Thymus (tissue), 14 donors: ENCODE measurements at places on chromosomes 12 and 14.

GRCh38 chr12:31412292-31412801 lies 86.4 kb upstream of the SINHCAF start:
- DNase-seq: no peak
- H3K27me3 ChIP-seq: no peaks in the 10 kb centered on the region
- H3K36me3 ChIP-seq: no peaks in the 10 kb centered on the region
- no peak overlapping the region for H3K27ac ChIP-seq
- H3K4me1 ChIP-seq: no peaks in the 10 kb centered on the region

GRCh38 chr12:40144023-40144422 lies 38.1 kb upstream of the SLC2A13 start:
- H3K27ac ChIP-seq: no peak overlapping the region
- H3K27me3 ChIP-seq: no peaks in the 10 kb centered on the region
- H3K36me3 ChIP-seq: no peaks in the 10 kb centered on the region
- no peaks in the 10 kb centered on the region for H3K4me1 ChIP-seq
- no peak for DNase-seq

- H3K36me3 ChIP-seq: no peaks in the 10 kb centered on the region
- DNase-seq: no peak
- no peaks in the 10 kb centered on the region for H3K27me3 ChIP-seq
- no peak overlapping the region for H3K4me3 ChIP-seq
- H3K4me1 ChIP-seq: no peaks in the 10 kb centered on the region
Observed at GRCh38 chr14:90703841-90704737, 112.1 kb downstream of the TTC7B start.

DNA sequence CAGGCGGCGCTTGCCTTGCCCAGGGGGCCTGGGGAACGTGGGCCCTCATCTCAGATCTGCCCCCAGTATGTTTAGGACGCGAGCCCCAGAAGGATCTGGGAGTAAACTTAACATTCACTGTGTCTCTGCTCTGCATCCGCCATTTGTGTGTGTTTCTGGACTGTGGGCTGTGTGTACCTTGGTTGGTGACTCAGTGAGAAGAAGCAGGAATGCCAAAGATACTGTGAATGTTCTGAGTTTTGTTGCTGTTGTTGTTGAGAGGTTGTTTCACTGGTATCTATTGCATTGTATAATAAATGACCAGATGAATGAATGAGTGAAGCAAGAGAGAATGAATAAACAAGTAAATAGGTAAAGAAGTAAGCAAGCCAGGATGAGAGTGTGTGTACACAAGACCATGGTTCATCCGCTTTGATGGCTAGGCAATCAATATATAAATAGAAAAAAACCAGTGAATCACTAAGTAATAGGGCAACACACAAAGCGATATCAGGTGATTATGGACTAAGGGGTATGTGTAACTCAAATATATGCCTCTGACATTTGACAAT lies 20.5 kb downstream of the MEG3 start:
- no peaks in the 10 kb centered on the region for H3K36me3 ChIP-seq
- H3K4me3 ChIP-seq: no peak overlapping the region
- H3K27me3 ChIP-seq: no peaks in the 10 kb centered on the region
- H3K4me1 ChIP-seq: no peaks in the 10 kb centered on the region
- DNase-seq: no peak
- H3K27ac ChIP-seq: no peak overlapping the region

- H3K27me3 ChIP-seq: peaks cover 16% of the 10 kb centered on the region
- peaks cover 13% of the 10 kb centered on the region for H3K4me1 ChIP-seq
- no peak overlapping the region for H3K4me3 ChIP-seq
- no peak overlapping the region for H3K27ac ChIP-seq
- no peaks in the 10 kb centered on the region for H3K36me3 ChIP-seq
Observed at GRCh38 chr12:6074979-6075585, 49.4 kb downstream of the VWF start.

- no peaks in the 10 kb centered on the region for H3K27me3 ChIP-seq
- H3K4me3 ChIP-seq: no peak overlapping the region
- no peaks in the 10 kb centered on the region for H3K4me1 ChIP-seq
- H3K36me3 ChIP-seq: no peaks in the 10 kb centered on the region
Observed at GRCh38 chr12:75269209-75269608, 59.6 kb upstream of the KCNC2 start.

- H3K36me3 ChIP-seq: no peaks in the 10 kb centered on the region
- no peaks in the 10 kb centered on the region for H3K4me1 ChIP-seq
- no peak for DNase-seq
- no peak overlapping the region for H3K4me3 ChIP-seq
Observed at GRCh38 chr14:80109055-80109454, 102.2 kb downstream of the DIO2 start.

DNA sequence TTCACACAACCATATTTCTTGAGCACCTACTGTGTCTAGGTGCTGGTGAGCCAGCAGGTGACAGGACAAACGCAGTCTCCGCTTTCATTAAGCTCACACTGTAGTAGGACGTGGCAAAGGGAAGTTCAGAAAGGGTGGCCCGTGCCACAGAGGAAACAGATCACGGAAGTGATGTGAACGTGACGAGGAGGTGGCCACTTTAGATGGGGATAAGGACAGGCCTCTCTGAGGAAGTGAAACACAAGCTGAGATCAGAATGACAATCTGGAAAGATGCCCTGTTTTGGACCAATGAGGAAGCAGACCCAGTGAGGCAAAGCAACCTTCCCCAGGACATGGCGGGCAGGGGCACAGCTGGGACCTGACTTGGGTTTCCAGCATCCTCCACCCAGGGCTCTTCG lies 127.4 kb upstream of the PRMT8 start:
- H3K36me3 ChIP-seq: no peaks in the 10 kb centered on the region
- no peaks in the 10 kb centered on the region for H3K4me1 ChIP-seq
- DNase-seq: no peak
- H3K27me3 ChIP-seq: peaks cover 33% of the 10 kb centered on the region
- H3K27ac ChIP-seq: no peak overlapping the region
